ENCODE measurements at places on chromosomes 3 and 15.
A peak's percentile ranks its signal among the peaks of the same experiment; 100 is the strongest.

DNA sequence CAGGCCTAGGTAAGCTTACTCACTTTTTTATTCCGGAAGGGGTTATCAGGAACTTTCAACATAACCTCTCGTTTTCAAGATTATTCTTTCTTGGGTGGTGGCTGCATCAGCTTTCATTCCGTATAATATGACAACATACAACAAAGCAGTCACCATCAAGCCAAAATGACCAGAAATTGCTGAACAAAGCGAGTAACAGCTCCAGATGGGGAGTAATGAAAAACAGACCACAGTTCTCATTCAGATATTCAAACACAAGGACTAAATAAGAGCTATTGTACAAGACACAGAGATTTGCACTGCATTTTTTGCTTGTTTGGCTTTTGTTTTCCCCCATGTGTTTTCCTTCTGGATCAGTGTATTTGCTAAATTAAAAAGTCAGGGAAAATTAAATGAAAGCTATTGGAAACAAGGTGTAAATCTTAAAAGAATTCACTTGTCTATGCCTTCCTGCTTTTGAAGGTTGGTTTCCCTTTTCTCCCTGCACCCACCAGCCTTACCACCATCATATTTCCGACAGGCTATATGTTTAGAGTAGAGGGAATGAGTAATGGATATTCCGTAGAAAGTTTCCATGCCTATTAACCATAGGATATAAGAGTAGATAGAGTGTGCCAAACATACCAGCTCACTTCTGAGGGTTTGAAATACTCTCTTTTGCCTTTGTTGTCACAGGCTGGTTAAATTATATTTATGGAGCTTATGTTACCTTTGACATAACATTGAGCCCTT, 213.6 kb downstream of the RBMS3 start:
- DNase-seq = no peak

DNA sequence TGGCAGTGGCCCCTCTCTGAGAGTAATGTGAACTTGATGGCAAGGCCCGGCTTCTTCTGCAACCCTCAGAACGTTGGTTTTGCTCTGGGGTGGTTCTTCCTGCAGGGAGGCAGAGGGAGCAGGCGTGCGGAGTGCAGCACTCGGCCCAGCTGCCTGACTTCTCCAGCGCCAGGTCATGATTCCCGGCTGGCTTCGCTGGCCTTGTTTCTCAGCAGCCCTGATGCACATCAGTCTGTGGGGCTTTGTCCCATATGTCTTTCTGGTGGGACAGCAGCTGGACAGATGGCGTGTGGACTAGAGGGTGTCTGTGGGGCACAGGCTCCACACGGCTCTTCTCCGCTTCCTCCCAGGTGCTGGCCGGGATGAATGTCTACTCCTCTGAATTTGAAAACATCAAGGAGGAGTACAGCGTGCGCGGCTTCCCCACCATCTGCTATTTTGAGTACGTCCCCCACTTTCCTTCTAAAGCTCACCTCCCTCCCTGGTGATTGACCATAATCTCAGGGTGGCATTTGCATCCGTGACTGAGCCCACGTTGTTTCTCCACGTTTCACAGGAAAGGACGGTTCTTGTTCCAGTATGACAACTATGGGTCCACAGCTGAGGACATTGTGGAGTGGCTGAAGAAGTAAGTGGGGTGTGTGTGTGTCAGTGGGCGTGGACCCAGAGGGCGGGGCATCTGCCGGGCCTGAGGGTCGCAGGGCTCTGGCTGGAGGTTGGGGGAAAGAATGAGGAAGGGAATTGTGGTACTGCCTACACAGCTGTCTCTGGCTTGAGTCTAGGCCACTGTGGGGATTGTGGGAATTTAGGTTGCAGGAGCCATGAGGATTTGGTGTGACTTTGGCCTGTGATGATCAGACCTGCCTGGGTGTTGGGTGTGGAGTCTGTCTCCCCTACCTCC, 57.1 kb downstream of the PDIA5 start:
- DNase-seq = no peak

DNA sequence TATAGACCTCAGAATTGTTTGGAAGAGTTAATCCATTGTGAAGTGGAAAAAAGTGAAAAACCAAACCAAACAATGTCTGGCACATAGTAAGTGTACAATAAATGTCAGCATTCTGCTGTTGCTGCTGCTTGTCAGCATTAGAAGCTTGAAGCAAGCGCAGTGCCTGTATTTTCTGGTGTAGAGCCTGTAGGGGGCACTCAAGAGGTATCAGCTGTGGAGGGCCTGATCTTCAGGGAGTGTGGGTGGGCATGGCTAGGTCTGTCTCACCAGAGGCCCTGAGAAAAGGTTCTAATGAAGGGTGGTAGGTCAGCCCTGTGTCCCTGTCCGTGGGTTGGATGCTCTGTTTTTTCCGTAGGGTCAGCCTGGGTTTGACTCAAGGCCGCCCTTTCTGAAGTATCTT, 3.6 kb downstream of the ADAMTSL3 start:
- peak; percentile 14 for DNase-seq

DNA sequence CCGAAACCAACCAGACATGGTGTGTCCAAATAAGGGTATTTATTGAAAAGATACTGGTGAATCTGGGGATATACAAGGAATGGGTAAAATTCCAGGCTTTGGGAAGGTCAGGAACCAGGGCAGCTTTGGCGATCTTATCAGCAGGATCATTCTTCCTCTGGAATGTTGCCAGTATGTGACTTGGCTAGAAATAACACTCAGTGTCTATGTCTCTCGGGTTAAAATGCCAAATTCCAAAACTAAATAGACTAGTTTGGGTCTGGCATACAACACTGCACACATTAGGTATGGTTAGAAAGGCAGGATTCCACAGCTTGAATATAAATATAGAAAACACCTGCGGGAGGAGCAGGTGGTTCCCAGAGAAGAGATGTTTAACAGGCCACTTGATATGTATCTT, 220.2 kb upstream of the CD96 start:
- DNase-seq = no peak

- DNase-seq = peak; percentile 80
These were observed 57.8 kb downstream of the STARD5 start for GRCh38 chr15:81265944-81266775.
